ENCODE measurements at places on chromosomes 2 and 18.

- no peak for DNase-seq
Measured at GRCh38 chr18:62457877-62458276, 64.9 kb upstream of the ZCCHC2 start.

DNA sequence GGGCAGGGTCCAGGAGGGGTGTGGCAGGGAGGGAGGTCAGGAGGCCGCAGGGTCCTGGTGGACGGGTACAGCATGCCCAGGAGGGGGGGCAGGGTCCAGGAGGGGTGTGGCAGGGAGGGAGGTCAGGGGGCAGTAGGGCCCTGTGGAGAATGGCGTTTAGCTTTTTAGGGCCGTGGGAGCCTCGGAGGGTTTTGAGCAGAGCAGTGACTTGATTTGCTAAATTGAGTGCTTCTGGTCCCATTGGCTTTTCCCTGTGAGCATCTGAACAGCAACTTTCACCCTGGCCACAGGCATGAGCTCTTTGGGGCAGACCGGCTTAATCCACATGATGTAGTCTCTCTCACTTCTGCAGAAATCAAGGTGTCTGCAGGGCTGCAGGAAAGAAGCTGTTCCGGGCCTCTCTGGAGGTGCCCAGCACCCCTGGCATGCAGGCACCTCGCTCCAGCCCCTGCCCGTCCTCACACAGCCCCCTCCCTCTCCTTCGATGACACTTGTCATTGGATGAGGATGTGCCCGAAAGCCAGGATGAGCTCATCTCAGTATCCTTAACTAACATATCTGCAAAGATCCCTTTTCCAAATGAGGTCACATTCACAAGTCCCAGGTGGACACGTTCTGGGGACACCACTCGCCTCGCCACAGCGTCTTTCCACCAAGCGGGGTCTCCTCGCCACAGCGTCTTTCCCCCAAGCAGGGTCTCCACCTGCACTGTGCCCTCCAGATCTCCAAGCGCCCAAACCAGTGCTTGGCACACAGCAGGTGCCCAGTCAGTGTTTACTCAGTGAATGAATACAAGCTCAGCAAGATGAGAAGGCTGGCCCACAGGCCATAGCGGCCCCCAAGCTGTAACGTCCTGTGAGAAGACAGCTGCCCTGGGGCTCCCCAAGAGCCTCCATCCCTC lies 94.0 kb downstream of the NDUFA10 start:
- no peak for DNase-seq

DNA sequence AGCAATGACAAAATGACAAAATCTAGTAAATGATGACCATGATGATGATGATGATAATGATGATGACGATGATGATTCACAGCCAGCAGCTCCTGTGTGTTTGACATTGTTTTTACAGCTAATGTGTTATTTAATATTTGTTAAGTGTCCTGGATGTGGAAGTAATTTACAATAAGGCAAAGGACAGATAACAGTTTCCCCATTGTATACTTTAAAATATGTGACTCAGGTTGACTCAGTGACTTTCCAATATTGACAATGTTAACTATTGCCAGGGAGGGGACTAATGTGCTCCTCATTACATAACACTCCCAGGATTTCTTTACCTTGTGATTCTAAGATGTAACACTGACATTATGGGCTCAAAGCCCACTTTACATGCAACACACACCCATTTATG lies 602.2 kb downstream of the FBXO15 start:
- no peak for DNase-seq

- no peak for DNase-seq
Measured at GRCh38 chr2:42345986-42346385, 15.0 kb downstream of the COX7A2L start.
